ELR (cell line): ENCODE measurements at places on chromosomes 5 and 9.

DNA sequence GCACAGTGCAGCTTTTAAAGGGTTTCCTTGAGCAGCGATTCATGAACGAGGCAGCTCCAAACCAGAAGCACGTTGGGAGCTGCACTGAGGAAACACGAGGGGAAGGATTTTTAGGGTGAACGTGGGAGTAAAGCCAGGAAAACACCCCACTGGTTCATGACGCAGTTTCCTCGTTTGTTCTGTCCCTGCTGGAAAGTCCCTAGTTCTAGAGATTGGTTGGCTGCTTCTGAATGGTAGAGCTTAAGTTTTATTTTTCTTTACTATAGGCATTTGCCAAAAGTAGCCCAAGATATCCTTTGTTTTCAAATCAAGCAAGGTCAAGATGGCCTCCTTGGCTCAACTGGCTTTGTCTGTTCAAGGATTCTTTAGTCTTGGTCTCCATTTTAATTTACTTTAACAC lies 116.5 kb upstream of the CACNA1B start:
- no peak for DNase-seq

DNA sequence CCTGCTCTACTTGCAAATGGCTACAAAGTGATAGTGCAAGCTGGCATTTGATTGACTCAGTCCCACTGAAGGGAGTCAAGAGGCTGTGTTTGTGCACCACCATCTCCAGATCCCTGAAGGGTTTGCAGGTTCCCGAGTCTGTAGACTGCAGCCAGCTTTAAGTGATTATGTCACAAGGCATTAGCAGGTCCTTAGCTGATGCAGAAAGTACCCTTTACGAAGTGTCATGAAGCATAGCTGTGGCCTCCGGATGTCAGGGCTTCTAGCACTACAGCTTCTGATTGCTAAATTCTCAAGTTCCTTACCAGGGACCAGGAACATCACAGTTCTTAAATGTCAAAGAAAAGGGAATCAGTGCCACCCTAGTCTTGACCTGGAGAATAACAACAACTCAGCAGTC lies 311.3 kb upstream of the TRPC7 start:
- DNase-seq, result no peak

GRCh38 chr9:112280904-112281303 lies 52.5 kb downstream of the PTBP3 start:
- DNase-seq, result no peak

DNA sequence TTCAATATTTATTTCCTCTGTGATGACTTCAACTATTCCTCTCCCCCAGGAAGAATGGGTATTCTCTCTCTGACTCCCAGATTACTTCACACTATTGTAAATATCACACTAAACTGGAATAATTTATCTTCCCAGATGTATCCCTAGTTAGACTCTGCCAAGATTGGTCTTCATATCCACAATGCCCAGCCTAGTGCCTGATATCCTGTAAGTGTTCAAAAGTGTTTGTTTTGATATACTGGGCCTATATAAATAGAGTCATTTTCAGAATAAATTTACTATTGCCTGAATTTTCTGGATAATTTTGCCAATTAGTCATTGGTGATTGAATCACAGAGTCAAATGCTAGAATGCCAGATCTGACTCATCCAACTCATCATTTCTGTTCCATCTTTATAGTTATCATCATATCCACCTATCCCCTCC lies 143.7 kb upstream of the TNC start:
- peak; percentile 85 for DNase-seq

DNA sequence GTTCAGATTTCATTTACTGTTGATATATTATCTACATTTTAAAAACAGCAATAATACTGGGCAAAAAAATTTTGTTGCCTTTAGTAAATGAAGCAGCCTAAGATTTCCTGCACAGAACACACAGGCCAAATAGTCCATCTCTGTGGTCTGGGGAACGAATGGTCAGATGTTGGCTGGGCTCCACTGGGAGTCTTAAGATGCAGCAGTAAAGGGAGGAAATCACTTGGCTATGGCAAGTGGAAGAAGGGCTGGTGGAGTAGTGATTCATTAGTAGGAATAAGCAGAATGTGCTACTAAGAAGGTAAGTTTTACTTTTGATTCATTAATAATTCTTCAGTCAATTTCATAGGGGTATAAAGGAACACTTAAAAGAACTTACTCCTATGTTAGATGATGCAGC lies 91.1 kb upstream of the ARRDC3 start:
- no peak for DNase-seq

DNA sequence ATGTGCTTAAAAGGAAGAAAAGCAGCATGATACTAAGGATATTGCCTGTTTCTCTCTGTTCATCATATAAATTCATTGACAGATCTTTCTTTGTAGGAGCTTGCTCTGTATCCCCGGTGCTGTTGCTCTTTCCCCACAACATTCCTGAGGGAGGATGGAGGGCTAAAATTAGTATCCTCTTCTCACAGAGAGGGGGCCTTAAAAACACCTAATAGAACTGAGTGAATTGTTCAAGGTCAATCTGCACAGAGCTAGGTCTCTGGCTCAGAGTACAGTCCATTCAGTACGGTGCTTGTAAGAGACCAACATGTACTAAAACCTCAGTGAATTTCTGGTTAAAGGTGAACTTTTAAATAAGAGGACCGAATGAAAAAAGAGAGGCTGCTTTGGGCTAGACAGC lies 88.7 kb downstream of the PALM2AKAP2 start:
- no peak for DNase-seq

- no peak for DNase-seq
Observed at GRCh38 chr5:94691291-94691690, 72.8 kb downstream of the SLF1 start.

DNA sequence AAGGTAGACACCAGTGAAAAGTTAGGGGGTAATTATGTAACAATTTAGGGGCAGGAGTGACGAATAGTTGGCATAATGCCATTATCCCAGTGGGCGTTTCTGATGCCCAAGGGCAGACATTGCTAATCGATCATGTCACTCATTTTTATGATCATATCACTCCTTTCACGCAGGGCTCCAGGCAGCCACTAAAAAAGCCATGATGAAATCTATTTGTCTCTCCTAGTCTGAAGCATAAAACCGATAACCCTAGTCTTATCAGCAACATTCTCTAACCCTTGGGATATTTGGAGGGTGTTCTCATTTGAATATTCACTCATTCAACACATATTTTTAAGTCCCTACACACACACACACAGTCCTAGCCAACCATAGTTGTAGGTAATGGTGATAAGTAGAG lies 114.9 kb downstream of the NMUR2 start:
- no peak for DNase-seq
